Left forelimb (tissue), 1 donor: ENCODE measurements at places on chromosomes 3 and 15.

DNA sequence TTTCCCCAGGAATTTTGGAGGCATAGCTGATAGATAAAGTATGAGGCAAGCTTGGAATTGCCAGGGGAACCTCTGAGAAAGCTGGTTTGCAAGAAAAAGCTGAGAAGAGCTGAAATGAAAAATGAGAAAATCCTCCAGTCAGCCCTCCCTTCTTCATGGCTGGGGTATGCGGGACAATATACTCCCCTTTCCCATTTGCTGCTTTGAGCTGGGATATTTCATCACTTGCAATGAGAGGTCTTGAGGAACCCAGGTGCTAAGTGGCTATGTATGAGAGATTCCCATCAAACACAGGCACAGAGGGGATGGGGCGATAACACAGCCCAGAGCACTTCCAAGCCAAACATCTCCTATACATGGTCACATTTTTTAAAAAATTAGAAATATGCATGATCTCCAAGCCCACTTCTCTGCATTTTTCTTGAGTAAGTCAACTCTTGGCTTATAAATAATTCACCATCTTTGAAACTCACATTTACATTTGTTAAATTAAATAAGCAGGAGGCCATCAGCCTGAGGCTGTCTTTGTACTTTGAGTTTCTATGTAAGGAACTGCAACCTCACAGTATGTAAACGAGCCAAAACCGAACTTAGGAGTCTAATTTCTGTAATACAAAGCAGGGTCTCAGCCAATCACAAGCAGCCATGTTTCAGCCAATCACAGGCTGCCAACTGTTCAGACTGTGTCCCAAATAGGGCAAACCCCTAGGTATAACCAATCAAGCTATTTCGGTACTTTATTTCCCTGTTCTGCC is 983.6 kb upstream of the NR2F2 start:
- no peak for DNase-seq

DNA sequence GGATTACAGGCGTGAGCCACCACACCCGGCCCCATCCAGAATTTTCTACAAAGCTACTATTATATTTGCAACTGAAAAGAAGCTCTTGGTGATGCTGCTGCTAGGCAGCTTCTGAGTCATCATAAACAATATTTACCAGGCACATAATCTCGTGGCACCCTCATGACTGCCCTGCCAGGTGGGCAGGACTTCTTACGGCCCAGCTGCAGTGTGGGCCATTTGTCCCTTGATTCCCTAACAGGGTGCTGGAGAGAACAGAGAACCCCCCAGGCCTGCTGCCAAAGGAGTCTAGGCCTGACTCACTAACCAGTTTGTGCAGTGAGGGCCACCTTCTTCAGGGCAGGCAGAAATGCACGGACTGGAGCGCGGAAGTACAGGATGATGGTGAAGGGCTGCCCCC is 4.9 kb downstream of the EPB42 start:
- peak; percentile 37 for DNase-seq

DNA sequence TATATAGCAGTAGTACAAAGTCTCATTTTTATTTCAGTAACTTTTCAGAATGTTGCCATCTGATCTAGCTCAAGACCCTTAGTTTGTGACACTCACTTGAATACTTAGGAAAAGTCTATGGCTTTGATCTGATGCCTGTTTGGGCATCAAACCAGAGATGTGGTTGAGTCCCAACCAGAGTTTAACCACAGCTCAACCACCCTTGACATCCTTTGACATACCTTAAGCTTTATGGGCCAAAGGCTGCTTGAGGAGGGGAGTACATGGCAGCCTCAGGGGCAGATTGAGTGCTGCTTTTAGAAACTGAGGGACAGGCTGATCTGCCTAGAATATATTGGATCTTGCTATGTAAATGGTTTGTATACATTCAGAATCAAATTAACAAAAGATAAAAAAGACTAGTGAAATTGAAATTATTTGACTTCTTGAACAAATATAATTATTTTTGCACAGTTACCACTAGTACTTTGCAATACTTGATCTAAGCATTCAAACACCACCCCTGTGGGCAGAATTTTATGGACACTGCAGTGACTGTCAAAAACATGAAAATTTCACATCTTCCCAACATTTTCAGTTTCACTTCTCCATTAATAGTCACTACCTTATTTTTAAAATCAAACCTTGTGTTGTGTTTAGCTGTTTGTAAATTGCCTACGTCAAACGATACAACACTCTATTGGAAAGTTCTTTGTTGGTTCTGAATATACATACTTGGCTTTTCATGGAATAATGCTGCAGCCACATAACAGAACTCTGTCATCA is 199.8 kb downstream of the UBE2E2 start:
- DNase-seq, result no peak

DNA sequence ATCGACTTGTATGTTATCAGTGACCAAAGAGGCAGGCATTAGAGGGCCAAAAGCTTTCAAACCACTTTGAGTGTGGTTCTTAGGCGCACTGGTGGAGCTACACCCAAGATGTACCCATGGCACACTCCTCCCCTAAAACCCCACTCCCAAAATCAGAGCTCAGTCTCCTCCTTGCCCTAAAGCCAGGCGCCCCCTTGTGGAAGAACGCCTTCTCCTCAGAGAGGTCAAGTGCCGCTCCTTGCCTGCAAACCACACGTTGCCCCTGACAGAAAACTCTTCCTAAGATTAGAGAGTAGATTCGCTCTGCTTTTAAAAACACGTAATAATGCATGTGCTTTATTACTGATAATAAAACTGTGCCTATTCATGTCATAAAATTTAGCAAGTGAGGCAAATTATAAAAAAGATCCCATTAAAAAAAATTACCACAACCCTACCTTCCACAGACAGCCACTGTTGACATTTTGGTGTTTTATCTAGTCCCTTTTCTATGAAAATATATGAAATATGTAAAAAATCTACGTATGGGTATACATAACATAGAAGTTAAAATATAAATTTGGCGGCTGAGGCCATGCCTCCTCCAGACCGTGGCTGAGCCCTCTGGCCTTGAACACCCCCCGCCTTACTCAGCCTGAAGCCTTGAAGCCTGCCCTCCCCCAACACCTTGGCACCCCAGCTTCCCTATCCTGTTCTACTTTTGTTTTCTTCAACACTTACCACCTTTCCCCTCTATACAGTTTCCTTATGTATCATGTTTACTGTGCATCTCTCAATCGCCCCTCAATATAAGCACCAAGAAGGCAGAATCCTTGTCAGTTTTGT is 33.5 kb downstream of the BCL2L10 start:
- DNase-seq, result no peak

DNA sequence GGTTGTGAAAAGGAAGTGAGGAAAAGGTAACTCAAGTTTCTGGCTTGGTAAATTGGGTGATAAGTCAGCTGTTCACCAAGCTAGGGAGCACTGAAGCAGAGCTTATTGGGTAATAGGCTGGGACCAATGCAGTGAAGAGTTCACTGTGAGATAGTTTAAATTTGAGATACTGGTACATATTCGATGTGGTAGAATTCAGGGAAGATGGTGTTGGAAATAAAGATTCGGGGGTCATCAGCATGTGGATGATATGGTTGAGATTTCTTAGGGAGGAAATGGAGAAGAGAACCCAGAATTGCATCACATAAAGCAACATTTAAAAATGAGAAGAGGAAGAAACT is 16.9 kb downstream of the MME start:
- DNase-seq, result no peak

- no peak for DNase-seq
These were observed 28.4 kb upstream of the ATP2C1 start for GRCh38 chr3:130865489-130865888.
